ENCODE measurements at places on chromosomes 6 and 20.

GRCh38 chr6:109799129-109799528, 108.0 kb downstream of the FIG4 start:
- DNase-seq = no peak

GRCh38 chr6:75602246-75603105, 796 bp downstream of the SENP6 start:
- peak; percentile 26 for DNase-seq

GRCh38 chr20:20255099-20255498, 112.8 kb upstream of the INSM1 start:
- no peak for DNase-seq

DNA sequence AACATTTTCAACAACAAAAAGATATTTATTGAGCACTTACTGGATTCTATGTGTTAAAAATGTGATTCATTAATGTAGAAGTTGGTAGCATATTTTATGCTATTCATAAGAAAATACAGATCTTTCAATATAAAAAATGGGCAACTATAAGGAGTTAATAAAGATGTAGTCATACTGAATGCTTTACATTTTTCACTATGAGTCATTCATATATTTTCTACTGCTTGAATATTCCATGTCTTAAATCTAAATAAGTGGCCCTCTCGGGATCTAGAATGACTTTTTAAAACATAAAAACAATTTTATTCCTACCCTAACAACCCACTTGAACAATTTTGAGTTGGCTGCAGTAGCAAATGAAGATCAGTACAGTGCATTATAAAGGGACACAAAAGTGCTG, 362.1 kb downstream of the PHF3 start:
- no peak for DNase-seq
